Cardiac septum (tissue), 1 donor: ENCODE measurements at places on chromosomes 1 and 21. TPM values are rescaled to one million over a fixed set of nuclear protein-coding genes. Genes with fewer than 3 reads are reported as not detected.

GRCh38 chr1:15968172-15968571 lies 7.7 kb downstream of the ZBTB17 start:
- DNase-seq = no peak

- DNase-seq = no peak
These were observed 314.7 kb downstream of the NEGR1 start for GRCh38 chr1:71967670-71968069.

GRCh38 chr1:60169206-60169605 lies 95.6 kb upstream of the C1orf87 start:
- no peak for DNase-seq

- DNase-seq = no peak
These were observed 127.2 kb upstream of the ZC3H12A start for GRCh38 chr1:37347104-37347649.

XCL1 gene
- 0.16 TPM for total RNA-seq

DNA sequence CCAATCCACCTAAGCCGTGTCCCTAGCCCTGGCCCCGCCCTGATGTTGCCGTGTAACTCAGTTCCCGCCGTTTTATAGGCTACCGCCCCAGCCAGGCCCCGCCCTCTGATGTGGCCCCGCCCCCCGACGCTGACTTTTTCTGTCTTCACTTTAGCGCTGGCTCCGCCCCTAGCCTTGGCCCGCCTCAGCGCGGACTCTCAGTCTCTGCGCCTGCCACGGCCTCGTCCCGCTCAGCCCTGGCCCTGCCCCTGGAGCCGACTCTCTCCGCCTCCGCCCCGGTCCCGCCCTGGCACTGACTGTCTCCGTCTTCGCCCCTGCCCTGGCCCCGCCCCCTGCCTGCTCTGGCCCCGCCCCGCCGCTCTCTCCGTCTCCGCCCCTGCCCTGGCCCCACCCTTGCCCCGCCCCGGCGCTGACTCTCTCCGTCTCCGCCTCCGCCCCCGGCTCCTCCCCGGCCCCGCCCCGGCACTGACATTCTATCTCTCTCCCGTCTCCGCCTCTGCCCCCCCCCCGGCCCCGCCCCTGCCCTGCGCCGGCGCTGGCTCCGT lies 5.2 kb downstream of the MATN1 start:
- peak; percentile 100 for DNase-seq

- no peak for DNase-seq
These were observed 48.8 kb downstream of the SLC9C2 start for GRCh38 chr1:173554089-173554488.

GRCh38 chr1:212070720-212071302 lies 35.3 kb downstream of the DTL start:
- DNase-seq = no peak

DNA sequence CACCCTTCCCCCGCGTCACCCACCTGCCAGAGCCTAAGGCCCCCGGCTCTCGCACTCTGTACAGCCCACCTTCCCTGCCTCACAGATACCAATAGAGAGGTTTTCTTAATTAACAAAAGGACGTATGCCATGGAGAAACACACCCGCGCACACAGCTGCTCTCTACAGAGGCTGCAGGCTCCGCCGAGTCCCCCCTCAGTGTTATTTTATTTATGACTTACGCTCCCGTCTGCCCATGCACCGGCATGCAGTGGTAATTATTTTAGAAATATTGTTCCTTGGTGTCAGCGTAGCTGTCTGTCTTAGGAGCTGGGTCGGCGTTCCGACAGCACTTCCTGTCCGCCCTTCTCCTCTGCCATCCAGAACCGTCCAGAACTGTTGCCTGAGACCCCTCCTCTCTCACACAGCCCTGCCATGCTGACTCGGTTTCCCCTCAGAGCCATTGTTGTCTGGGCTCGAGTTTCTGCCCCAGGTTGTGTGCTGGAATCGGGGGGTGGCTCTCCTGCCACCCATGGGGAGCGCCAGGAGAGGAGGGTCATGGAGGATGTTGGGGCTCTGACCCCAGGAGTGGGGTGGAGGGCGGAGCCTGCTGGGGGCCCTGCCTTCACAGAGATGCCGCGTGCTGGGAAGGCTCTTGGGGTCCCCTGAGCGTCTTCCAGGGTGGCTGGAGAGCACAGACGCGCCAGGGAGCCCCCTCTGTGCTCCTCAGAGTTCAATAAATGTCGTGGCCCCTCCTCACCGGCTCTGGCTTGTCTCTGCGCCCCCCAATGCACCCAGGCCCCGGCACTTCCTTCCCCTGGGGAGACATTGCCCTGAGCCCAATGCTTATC lies 39.6 kb upstream of the COL6A1 start:
- DNase-seq = no peak

HFM1 gene
- 2.7 TPM for total RNA-seq

DNA sequence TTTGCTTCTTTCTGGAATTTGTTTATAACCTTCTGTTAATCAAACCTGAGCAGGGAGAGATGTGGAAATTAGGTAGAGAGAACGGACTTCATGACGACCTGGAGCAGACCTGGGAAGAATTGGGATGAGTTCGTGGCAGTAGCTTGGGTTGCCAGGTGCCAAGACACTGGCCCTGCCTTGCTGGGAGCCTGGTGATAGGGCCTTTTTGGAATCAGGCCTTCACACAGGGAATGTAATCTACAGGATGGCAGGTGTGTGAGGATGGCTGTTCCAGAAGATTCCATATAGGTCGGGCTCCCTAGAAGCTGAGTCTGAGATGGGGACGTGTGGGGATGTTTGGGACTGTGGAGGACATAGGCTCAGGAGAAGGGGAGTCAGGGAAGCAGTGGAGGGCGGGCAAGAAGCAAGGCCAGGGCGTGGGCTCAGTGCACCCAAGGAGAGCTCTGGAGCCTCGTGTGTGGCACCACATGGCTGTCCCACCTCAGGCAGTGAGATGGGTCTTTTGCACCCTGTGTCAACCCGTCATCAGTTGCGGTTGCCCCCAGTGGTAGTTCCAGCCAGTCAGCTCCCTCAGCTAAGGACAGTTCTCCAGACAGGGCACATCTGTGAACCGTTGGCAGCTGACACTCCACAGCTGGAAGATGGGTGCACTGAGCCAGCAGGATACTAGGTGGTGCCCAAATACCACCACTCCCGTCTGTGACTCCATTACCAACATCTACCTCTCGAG lies 395.9 kb downstream of the MATN1 start:
- DNase-seq = peak; percentile 27

DNA sequence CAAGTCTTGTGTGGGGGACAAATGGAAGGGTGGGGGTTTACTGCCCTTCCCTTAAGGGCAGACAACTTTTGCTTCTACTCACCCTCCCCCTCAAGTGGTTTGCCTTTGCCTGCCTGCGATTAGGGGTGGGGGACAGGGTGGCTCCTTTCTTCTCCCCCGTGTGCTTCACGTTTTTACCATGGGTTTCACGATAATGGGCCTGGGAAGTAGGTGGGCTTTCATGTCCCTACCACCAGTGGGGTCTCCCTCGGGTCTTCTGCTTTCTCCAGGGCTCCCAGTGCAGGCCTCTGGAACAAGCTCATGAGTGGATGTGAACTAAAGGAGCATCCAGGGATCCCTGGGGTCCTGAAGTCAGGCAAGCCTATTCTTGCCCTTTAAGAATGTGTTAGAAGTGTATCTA lies 21.6 kb downstream of the UTP25 start:
- DNase-seq = no peak

PACC1 gene
- 1.8 TPM for total RNA-seq

- DNase-seq = no peak
These were observed 28.2 kb downstream of the GPBP1L1 start for GRCh38 chr1:45658171-45658570.

DNA sequence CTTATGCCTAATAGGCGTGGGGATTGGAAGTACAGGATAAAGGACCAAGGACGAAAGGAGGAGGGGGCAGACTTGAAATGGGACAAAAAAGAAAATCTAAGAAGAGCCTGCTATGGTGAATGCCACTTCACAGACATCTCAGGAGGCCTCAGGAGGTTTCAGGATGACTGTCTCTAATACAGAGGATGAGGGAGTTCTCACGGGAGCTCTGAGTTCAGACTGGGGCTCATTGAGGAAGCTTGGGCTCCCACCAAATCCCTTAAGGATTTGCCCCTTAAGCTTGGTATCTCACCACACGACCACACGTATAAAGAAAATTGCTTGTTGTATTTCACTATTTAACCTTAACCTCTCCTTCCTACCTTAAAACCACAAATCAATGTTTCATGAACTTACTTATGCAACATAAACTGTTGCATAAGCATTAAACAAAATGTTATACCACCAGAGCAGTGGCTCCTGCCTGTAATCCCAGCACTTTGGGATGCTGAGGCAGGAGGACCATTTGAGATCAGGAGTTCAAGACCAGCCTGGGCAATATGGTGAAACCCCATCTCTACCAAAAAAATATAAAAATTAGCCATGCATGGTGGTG lies 12.4 kb downstream of the SLC30A1 start:
- DNase-seq = no peak

- DNase-seq = no peak
These were observed 103.5 kb upstream of the SERTAD4 start for GRCh38 chr1:210129092-210129491.

DNA sequence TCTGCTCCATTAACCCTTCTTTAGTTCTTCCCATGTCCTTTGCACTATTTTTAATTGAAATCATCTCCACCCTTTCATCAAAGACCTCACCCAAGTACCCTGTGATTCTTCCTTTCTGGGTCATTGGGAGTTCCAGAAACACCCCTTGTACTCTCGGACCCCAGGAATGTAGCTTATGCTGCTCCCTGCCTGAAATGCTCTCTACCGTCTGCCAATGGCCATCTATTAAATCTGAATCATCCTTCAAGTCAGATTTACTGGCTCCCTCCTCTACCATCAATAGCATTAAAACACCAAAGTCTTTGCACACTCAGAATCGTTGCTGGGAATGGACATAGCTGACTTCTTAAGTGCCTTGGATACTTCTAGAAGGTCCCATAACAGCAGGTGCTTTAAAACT lies 73.2 kb upstream of the GADD45A start:
- no peak for DNase-seq

DNA sequence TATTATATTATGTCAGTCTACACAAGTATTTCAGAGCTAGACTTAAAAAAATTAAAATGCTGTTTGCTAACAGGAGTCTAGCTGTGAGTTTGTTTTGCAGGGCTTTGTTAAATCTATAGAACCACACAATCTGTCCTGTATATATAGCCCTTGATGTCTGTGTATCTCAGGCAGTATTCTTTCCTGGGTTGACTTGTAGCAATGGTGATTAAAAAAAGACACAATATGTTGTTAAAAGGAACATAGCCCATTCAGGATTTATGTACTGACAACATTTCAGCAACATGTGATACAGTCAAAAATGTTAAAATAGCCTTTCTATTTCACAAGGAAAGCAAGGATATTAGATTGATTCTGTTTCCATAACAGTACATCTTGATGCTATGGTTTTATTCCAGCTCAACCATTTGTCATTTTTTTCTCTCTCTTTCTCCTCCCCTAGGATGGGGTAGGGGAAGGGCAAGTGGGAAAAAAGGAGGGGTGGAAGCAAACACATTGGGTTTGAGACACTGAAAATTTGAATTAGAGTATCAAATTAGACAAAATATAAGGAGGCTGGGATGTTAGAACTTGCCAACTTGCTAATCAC lies 139.2 kb downstream of the DSCAM start:
- no peak for DNase-seq

GRCh38 chr1:41379738-41380130 lies 18.5 kb downstream of the FOXO6 start:
- DNase-seq = no peak

- DNase-seq = no peak
These were observed 8.0 kb downstream of the RRP1 start for GRCh38 chr21:43797415-43797814.

- no peak for DNase-seq
These were observed 10.8 kb upstream of the OSBPL9 start for GRCh38 chr1:51605961-51606723.

- DNase-seq = no peak
These were observed 2.0 kb upstream of the PCBP3 start for GRCh38 chr21:45641480-45642035.
